ENCODE measurements at places on chromosomes 1 and 21.

DNA sequence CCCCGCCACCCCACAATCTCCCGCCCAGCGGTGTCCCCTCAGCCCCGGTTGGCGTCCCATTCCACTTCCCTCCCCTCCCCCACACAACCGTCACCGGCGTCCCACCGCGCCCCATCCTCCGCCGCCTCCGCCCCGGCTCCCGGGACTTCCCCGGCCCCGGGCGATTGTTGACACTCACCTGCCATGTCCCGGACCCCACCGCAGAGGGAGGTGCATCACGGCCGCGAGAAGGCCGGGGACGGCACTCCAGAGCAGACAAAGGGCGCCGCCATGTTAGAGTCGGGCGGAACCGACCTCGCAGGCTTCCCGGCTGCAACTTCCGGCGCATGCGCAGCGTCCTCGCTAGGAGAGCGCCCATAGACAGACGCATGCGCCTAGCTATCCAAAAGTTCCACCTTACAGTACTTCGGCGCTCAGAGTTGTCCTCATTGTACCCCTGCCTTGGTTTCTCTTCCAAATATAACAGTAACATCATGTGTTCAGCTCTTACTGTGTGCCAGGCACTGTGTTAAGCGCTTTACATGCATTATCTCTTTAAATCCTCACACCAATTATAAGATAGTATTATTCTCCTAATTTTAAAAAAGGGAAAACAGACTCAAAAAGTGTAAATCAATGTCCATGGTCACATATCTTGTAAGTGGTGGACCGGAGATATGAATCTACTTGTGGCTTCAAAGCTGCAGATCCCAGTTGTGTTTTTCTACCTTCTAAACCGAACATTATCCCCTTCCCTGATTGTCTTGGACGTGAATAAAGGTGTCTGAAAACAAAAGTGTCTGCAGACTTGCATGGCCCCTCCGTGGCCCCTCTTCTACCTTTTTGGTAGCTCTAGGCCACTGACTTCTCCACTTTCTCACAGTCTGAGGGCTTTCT, at the start of gene ZBTB17:
Gene ZBTB17, minus strand, starts transcription at position 297 of the 876 bp plus-strand sequence. CDS start 27,606 bp downstream, outside the sequence.
- peak; percentile 72 for DNase-seq

DNA sequence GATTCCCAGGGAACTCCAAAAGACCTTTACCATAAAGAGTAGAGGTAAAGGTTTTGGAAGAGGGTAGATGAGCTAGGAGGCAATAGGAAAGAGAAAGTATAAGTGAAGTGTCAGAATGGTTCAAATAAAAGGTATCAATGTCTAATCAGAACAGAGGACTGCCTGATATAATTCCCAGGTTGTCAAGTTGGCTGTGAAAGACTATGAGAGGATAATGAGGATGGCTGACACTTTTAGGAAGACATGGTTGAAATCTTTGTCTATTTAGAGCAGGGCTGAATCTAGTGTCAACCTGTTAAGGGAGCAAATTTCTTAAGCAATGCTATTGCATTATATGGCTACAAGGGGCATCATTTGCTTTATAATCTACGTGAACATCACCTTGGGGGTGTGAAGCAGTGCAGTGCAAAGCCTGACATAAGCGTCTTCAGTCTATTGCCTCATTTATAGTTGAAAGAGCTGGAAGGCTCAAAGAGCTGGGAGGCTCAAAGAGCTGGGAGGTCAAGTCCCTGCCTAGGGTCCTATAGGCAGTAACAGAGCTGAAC, 308.3 kb upstream of the DEPDC1 start:
- no peak for DNase-seq

GRCh38 chr1:203655671-203656070, 29.0 kb downstream of the ATP2B4 start:
- DNase-seq = no peak

- no peak for DNase-seq
Observed at GRCh38 chr1:37922767-37923550, 23.9 kb downstream of the INPP5B start.

- no peak for DNase-seq
Observed at GRCh38 chr1:243786531-243786930, 63.5 kb downstream of the AKT3 start.

DNA sequence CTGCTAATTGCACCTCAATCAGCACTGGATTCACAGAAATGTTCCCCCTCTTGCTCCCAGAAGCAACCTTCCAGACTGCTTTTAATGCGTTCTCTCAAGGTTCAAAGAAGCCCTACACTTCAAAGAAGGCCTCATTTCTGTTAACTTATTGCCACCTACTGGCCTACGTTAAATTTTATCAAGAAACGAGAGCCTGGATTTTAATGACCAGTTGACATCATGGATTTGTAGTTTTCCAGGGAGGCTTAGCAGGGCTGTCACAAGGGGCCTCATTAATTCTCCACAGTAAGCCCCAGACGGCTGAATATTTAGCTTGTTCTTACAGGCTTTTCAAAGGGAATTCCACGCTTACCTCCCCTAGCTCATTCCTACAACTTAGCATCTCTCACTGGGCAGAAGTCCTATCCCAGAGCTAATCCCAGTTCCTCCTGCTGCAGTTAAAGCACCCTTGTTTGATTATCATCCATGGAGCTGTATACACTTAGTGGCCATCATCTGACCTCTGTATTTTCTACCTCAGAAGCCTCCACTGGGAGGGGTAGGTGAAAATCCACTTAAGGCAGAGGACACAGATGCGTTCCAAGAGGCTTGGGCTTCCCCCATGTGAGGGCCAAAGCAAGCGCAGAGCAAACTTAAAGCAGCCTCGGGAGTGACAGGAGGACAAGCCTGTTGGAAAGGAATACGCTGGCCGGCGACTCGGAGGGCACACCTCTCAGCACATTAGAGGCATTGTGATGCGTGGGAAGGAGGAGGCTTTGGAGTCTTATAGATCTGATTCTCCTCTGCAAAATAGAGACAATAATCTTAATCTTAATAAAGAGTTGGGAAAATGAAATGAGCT, 32.2 kb upstream of the CYP4X1 start:
- no peak for DNase-seq

DNA sequence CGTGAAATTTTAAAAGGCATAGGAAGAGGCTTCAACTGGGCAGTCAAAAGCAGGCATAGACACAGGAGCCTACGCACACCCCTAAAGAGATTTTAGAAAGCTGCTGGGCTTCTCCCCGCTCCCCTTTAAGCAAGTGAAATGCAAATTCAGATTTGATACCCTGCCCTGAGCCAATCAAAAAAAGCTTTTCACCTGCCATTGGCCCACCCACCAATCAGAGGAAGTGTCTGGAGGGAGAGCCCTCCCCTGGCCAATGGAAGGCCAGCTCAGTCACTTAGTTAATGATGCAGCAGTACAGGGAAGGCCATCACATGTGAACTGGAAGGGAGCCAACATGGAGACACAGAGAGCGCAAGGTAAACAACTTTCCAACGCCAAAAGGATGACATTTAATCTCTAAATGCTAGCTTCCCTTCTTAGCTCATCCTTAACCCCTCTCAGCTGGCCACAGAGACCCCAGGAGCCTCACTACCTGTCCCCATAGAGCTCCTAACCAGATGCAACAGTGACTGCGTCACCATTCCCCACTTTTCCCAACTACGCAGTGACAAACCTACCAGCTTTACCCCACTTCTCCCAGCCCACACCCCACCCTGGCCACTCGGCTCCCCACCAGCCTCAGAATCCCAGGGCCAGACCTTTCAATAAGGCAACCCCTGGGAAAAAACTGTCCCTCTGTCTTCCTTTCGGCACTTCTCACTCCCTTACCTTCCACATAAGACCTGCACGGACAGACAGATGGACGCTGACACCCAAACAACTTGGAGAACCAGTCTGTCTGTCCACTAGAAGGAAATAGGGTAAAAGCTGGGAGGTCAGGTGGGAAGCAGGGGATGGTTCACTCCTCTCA, 71.0 kb downstream of the CD46 start:
- no peak for DNase-seq

GRCh38 chr1:163725551-163725950, 403.8 kb downstream of the NUF2 start:
- DNase-seq = no peak

DNA sequence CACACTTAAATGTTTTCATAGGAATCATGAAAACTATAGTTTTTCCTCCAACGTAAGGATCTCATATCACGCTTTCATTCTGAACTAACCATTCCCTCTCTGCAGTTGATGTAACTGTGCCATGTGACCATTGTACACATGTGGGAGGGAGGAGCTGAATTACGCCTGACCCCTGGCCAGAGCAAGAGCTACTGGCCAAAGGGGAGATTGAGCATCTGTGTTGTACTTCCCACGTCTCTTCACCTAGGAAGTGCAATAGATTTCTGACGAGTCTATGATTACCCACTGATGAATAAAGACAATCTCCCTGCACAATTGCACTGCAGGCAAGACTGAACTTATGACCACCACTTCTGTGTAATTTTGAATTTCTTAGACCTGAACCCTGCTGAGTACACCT, 24.0 kb downstream of the PTPRC start:
- no peak for DNase-seq
